Mucosa of gallbladder (tissue), 1 donor: ENCODE measurements at places on chromosomes 11 and 22. TPM values are rescaled to one million over a fixed set of nuclear protein-coding genes. Genes with fewer than 3 reads are reported as not detected.
A peak's percentile ranks its signal among the peaks of the same experiment; 100 is the strongest.

GRM5 gene
- 0.06 TPM for total RNA-seq

SNX32 gene
- 1.4 TPM for total RNA-seq

GRCh38 chr22:39239561-39240423 lies 5.0 kb downstream of the PDGFB start:
- DNase-seq: peak; percentile 83

- DNase-seq: no peak
These were observed 19.8 kb upstream of the PRAME start for GRCh38 chr22:22578702-22579424.

DNA sequence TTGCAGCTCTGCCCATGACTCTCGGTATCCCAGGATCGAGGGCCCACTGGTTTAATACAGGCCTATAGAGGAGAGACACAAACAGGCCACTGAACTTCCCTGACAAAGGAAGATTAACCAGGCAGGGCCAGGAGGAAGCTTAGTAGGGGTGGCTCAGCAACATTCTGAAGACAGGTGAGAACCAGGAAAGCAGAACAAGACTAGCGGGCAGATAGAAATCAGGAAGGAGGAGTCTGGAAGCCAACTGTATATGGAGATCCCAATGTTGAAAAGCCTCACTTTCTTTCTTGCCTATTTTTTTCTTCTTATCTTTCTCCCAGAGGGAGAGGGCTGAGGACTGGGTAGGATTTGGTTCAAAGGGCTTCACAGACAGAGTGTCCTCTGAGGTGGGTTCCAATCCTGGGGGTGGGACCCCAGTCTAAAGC lies 5.4 kb downstream of the PI4KA start:
- no peak for DNase-seq

- no peak for DNase-seq
These were observed 10.0 kb upstream of the SLC25A17 start for GRCh38 chr22:40829131-40829530.
